ENCODE measurements at places on chromosomes 2 and 18. TPM values are rescaled to one million over a fixed set of nuclear protein-coding genes. Genes with fewer than 3 reads are reported as not detected.

RAPGEF4 gene
- 23.4 TPM for total RNA-seq

AGXT gene
- not detected for total RNA-seq

CACNB4 gene
- 70.2 TPM for total RNA-seq

ACMSD gene
- total RNA-seq: not detected

SPATS2L gene
- total RNA-seq: 43.8 TPM

SERPINB13 gene
- not detected for total RNA-seq

SCN7A gene
- total RNA-seq: 1.6 TPM

GPR17 gene
- 6.1 TPM for total RNA-seq

COL6A3 gene
- total RNA-seq: 23.9 TPM
